NCI-H1092 treated with DMSO at 0.1 percent for 48 hours (cell line): ENCODE measurements at places on chromosomes 6 and 20.

- DNase-seq = no peak
These were observed 598.4 kb downstream of the CBLN4 start for GRCh38 chr20:55406891-55407290.

- DNase-seq = no peak
These were observed 4.0 kb downstream of the TMEM200A start for GRCh38 chr6:130369831-130370230.

DNA sequence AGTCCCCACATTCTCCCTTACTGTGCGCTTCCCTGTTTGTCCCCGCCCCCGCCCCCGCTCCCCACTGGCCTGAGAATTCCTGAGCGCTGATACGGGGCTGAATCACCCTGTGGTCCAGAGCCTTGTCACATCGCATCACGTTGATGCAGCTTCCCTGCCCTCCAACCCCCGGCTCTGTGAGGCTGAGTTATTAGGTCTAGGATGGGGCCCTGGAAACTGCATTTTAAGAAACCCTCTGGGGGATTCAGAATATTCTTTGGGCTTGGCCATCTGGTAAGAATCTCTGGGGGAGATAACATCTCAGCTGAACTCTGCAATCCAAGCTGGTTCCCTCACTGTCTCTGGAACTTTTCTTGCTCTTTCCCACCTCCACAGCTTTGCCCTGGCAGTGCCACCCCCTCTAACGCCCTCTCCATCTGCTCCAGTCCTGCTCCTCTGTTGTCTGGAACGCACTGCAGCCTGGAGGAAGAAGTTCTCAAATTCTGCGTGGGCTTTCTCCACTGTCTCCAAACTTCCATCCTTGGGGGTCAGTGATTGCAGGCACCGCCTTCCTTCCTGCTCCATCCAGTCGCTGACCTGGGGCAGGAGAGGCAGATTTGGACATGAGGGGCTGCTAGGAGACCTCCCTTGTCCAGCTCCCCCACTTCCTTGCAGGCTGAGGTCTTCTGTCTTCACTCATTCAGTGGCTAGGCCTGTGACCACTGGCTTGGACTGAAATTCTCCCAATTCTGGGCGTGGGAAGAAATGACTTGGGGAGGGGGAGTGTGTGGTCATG, 42.6 kb downstream of the KIAA1755 start:
- no peak for DNase-seq

- peak; percentile 70 for DNase-seq
These were observed 52.4 kb downstream of the L3MBTL3 start for GRCh38 chr6:130070792-130071191.

DNA sequence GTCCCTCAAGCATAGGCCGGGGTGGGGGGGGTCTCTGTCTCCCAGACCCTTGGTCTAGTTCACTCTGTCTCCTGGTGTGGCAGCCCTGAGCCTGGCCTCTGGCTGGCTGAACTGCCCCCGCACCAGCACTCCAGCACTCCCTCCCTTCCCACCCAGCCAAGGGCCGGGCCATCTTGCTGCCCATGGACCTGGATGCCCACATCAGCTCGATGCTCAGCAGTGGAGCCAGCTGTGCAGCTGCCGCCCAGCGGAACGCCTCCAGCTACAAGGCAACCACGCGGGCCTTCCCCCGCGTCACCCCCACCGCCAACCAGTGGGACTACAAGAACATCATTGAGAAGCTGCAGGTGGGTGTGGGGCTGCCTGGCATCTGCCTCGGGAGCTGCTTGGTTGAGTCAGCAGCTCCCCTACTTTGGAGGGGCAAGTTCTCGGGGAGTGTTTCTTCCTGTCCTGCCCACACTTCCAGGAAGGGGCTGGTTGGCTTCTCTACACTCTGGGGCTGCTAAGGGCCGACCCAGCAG, 28.4 kb downstream of the UQCC2 start:
- DNase-seq = no peak

DNA sequence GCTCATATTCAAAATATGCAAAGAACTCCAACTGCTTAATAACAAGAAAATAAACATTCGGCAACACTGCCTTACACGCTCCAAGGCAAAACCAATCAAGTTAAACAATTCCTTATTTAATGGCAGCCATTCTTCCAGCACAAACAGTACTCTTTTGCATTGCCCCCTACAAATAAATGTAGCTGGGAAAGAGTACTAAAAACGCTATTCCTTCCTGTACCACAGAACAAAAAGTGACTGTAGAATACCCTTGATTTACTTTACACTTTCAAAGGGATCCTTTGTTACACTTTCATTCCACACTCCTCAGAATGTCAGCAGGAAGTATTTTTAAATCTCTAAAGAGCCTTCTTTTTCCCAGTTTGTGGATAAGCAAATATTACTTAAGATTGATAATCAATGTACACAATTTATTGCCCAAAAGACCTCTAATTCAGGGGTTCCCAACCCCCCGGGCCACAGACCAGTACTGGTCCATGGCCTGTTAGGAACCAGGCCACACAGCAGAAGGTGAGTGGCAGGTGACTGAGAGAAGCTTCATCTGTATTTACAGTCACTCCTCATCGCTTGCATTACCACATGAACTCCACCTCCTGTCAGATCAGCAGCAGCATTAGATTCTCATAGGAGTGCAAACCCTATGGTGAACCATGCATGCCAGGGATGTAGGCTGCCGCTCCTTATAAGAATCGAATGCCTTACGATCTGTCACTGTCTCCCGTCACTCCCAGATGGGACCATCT, 51.6 kb downstream of the MBOAT1 start:
- no peak for DNase-seq

- DNase-seq = no peak
These were observed 11.2 kb downstream of the SLC13A3 start for GRCh38 chr20:46640044-46640443.

DNA sequence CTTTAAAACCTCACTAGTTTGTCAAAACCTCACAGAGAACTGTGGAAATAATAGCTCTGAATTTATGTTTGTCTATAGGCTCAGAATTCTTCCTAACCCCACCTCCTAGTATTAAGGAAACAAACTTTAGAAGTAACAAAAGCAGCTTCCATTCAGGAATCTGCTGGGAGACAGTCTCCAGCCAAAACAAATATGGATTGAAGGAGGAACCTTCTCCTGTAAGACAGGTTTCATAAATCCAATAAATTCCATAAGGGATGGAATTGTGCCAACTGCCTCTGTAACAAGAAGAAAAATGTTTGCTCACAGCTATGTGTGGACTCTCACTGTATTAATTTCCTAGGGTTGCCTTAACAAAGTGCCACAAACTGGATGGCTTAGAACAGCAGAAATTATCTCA, 7.5 kb downstream of the SYCP2 start:
- no peak for DNase-seq

GRCh38 chr6:3343089-3343883, 84.5 kb downstream of the PSMG4 start:
- no peak for DNase-seq

GRCh38 chr6:165231177-165231576, 78.2 kb downstream of the C6orf118 start:
- no peak for DNase-seq

GRCh38 chr6:156881687-156882629, 104.8 kb downstream of the ARID1B start:
- no peak for DNase-seq

DNA sequence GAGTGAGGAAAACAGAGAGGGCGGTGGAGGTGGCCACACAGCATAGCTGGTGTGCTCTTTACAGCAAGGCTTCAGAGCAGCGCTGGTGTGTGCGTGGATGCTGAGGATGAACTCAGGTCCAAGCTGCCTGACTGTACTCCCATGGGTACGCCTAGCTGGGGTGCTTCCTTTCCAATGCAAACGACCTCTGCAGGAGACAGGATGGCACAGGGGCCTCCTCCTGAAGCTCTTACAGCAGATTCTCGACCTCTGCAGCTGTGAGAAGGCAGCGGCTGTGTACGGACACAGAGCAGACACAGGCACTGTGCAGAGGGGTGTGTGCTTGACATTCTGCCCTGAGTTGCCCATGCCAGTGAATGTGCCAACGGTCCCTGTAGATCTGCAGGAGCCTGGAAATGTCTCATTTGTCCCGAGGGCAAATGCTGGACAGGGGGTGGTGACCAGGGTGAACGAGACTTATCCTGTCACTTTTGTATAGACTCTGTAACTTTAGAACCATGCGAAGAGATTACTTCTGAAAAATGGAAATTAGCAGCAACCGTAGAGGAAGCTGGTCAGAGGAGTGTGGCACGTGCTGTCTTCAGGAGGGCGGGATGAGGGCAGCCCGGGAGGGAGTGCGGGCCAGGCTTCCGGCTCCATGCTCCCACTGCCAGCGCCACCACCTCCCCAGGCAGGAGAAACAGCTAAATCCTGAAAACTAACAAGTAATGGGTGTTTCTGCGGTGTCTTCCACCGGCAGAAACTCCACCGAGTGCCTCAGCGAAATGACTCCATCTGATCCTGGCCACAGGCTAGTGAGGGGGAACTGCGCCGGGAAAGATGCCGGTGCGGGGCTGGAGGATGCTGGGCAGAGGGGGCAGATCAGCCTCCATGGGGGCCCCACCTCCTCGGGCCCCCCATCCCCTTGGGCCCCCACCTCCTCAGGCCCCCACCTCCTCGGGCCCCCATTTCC, 120.9 kb upstream of the RPS6KA2 start:
- DNase-seq = no peak

DNA sequence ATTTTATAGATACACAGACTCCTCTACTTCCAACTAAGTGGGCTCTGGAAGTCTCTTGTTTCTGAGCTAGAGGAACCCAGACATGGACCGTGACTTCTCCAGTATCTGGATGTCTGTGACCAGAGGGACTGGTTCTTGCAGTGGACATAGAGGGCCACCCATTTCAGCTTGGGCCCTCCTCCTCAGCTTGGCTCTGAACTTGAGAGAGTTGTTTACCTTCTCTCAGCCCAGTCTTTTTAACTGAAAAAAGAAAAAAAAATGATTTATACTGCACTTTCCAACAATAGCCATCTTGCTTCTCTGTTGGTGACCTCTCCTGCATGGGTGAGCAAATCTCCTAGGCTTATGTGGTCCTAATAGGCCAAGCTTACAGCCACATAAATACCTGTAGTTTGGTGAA, 60.3 kb upstream of the TMEM181 start:
- DNase-seq = no peak

DNA sequence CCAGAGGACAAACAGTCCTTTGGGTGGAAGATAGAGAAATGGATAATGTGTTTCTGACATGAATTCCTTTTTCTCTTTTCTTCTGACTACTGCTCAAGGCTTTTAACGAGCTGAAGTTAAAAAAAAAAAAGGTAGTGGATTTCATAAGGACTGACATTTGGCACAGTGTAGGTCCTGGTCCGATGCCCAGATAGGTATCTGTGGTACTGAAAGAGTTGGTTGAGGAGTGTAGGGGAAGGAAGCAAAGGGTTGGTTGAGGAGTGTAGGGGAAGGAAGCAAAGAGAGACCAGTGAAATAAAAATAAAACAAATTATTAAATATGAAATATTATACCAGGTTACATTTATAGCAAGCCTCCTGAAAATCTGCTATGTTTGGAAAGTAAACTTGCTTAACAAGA, 11.8 kb downstream of the UTRN start:
- no peak for DNase-seq

DNA sequence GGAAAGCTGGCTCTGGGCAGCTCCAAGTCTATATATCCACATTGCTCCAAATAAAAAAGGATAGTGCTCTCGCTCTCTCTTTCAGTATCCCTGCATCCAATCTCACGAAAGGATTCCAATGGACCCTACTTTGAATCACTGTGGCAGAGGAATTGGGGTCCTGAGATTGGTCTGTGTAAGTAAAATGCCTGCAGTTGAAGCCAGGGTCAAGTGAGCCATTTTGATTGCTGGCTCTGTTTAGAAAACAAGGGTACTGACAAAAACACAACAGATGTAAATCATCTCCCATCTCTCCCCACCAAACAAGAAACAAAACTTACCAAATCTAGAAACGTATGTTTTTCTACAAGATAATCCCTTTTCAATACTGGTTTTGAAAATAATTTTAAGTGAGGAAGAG, 45.6 kb downstream of the RSPO3 start:
- DNase-seq = no peak

- DNase-seq = no peak
These were observed 102.6 kb downstream of the CDC5L start for GRCh38 chr6:44489910-44490604.

DNA sequence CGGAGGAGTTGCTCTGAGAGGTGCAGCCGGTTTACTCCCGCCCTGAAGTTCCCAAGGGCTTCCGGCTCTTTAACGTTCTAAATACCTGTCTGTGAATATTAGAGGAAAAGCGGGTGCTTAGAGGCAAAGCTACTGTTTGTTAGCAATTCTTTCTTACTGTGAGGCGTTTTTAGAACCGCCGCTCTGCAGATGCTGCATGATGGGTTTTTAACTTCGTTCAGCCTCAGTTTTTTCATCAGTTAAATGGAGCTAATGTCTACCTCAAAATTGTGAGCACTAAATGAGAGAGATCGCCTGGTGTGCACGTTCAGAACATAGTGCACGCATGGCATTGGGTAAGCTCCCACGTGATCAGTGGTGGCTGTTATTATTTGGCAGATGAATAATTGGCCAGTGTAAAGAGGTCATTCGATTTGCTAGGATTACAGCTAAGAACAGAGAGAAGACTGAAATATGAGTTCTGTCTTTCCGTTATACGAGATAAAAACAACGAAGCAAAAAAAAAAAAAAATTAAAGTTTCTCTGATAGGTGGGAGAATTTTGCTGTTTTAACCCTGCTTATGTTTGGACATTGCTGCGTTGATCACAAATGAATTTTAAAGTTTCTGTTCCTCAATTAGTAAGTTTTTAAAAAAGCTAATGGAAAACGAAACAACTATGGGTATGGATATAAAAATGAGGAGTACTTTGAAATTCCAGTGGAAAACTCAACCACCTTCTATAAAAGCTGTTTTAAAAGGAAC, 660 bp upstream of the TFB1M start:
- DNase-seq = peak; percentile 96

DNA sequence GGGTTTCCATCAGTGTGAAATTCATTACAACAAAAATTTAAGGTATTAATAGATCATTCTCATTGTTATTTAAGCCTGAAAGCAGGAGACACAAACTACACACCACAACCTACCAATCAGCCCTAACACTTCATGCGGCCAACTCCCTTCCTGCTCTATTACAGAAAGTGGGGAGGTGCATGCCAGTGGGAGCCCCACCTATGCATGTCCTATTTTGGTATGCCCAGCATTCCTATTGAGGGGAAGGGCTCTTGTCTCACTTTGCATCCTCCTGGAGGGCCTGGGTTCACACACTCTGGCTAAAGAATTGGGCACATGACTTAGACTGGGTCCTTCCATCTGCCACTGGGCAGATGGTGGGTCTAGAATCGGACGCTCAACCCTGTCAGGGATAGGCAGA, 450.0 kb downstream of the PTPRT start:
- no peak for DNase-seq

- DNase-seq = no peak
These were observed 2.4 kb downstream of the PREP start for GRCh38 chr6:105400501-105400900.

DNA sequence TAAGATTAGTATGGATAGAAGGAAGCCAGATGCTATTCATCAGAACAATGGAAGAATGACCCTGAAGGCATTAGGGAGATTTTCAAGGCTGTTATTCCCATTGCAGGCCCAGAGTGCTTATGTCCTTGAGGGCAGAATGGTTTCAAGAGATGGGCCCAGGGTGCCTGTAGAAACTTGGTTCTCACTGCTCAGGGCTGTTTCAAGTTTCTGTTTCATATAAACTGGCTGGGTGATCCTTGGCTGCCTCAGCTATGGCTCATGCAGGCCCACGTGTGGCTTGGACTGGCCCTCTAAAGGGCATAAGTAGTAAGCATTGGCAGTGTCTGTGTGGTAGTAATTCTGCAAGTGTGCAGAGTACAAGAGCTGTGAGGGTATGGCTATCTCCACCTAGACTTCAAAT, 540.9 kb upstream of the MAN1A1 start:
- no peak for DNase-seq

- no peak for DNase-seq
These were observed 6.4 kb upstream of the DSE start for GRCh38 chr6:116364321-116364720.

- no peak for DNase-seq
These were observed 9.9 kb upstream of the HEBP2 start for GRCh38 chr6:138393871-138394783.
